ENCODE measurements at places on chromosomes 1 and 21.

- DNase-seq: no peak
Measured at GRCh38 chr1:162062542-162063015, 6.9 kb upstream of the NOS1AP start.

DNA sequence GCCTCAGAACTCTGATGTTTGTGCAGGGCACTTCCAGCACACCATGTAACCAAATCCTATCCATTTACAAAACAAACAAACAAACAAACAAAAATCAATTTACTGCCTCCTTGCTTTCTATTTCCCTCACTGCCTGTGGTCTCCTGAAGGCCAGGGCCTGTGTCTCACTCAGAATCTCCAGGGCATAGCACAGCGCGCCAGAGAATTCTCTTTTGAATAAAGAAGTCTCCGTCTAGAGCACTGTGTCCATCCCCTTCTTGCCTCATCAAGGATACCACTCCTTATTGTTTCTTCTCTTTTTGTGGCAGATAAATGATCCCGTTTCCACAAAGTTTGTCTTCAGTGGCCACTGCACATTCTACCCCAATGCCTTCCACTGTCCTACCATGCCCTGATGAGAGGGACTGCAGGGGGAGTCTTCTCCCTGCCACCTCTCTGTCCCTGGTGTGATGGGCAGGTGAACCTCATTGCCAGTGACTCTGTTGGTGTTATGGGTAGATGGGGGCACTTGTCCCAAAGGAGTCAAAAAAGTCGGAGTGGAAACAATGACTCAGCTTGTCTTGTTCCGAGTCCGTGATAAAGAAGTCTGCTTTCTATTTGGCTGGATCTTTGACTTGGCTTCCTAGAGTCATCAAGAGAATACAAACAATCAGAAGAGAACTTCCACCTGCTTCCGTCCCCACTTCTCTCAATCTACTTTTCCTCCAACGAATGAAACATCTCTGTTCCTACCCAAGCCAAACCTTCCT lies 30.0 kb downstream of the XCL2 start:
- DNase-seq: no peak

DNA sequence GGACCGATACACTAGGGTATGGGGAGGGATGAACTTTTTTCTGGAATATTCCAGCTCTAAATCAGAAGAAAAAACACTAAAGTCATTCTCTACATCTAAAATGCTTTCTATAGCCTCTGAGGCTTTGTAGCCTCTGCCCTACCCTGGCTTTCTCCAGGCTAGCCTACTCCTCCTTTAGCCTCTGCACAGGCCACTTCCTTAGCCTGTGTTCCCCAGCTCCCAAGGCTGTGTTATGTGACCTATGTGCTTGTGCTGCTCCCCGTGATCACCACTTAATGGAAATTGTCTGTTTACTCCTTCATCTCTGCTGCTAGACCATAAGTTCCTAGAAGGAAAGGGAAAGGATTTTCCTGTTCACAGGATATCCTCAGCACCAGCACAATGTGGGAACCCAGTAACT lies 92.8 kb downstream of the SEC16B start:
- no peak for DNase-seq

DNA sequence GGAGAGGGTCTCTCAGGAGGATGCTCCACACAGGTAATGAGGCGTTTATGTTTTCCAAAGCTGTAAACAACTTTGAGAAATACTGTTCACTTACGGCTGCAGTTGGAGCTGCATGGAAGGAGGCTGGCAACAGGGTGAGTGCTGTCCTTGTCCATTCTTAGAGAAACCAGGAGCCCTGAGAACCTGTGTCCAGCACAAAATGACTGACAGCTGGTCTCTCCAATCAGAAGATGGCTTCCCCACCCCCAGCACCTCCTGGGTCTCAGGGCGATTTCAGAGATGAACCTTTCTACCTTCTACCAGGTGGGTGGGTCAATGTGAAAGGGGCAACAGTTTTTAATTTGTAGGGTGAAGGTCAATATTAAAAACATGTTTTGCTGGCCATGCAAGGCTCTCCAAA lies 353.6 kb downstream of the NPHP4 start:
- DNase-seq: no peak

- no peak for DNase-seq
Measured at GRCh38 chr1:170624146-170624545, 39.8 kb upstream of the PRRX1 start.

- no peak for DNase-seq
Measured at GRCh38 chr1:36965275-36966159, 68.8 kb downstream of the GRIK3 start.
